Activated CD4-positive, alpha-beta T cell treated with anti-CD3 and anti-CD28 coated beads for 1 hour (primary cell): ENCODE measurements at places on chromosomes 11 and 22.

- no peak for DNase-seq
Observed at GRCh38 chr22:44192098-44192815, 11.5 kb downstream of the PARVG start.

GRCh38 chr11:954392-955153, 28.9 kb downstream of the AP2A2 start:
- no peak for DNase-seq

DNA sequence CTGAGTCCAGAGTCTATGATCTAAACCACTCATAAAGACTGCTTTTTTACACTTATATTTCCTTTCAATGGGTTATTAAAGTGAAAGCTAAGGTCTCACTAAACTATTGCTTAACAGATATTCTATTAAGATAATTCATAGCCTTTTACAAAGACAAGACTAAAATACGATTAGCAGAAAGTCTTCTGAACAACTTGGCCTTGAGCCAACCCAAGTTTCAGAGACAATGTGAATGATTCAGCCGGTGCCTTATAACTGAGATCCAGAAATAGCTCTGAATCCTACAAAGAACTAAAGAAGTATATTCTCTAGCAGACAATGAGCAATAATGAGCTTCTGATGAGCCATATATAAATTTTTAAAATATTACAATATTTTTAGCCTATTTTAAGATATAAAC, 41.5 kb upstream of the CARD18 start:
- DNase-seq = no peak

- DNase-seq = no peak
Observed at GRCh38 chr11:62689421-62690183, at the start of gene LRRN4CL. Gene LRRN4CL (minus strand): TSS chr11:62689530. CDS start chr11:62688508, 1,022 bp downstream.

GRCh38 chr22:40758390-40758789, 60.8 kb downstream of the SLC25A17 start:
- no peak for DNase-seq

DNA sequence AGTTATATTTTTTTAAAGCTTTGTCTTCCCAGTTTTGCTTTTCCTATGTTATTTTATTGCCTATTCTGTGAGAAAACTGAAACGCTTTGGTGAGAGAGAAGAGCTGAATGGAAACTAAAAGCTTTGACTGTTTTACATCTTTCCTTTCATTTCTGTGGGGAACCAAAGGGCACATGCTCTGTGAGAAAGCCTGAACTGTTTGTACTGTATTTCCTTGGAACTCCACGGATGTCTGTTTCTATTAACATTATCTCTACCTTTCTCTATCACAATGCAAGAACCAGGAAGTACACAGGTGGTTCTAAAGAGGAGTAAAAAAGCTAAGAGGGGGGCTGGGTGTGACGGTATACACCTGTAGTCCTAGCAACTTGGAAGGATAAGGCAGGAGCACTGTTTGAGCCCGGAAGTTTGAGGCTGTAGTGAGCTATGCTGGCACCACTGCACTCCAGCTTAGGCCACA, 43.8 kb downstream of the CELF1 start:
- no peak for DNase-seq

DNA sequence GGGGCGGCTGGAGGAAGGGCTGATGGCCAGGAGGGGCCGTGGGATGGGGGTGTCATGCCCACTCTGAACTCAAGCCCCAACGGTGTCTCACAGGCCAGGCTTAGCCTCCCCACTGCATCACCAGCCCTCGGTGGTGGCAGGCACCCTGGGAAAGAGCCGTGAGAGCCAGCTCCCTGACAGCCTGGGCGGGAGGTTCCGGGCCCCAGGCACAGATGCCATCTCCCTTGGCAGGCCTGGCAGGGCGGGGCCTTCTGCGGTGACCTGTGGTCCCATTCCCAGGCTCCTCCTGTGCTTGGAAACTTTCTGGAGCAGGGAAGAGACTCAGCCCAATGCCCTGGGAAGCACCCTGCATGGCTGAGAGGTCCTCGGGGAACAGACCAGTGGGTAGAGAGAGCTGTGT, 4.8 kb downstream of the PHLDA2 start:
- DNase-seq = no peak

DNA sequence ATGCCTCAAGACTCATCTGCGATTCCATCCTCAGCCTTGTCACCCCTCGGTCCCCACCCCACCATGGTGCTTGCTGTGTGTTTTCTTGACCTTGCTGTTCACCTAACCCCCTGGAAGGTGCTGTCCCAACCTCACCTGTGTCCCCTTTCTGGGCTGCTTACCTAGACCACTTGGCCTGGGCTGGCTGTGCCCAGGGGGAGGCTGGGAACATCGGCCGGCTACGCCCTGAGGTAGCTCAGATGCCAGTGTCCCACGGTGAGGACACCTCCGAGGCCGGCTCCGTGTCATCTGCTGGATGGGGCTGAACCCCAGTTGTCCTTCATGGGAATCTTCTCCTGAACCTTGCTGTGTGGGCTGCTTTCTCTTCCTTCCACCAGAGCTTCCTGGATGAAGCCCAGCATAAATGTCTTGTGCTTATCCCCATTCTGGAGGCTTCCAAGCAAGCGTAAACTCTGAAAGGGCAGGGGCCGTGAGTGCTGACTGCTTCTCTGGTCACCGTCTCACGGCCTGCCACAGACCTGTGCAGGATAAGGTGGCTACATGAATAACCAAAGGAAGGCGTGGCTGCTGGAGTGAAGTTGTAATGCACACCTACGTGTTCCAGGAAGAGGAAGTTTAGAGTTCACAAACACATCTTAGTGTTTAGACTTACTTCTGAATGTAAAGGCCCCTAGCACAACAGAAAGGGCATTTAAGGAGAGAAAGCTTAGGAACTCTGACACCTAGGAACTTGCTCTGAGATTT, 724.3 kb downstream of the TBC1D22A start:
- DNase-seq = no peak

GRCh38 chr11:72972496-72973128, 158.4 kb downstream of the ATG16L2 start:
- DNase-seq = no peak

- DNase-seq = no peak
Observed at GRCh38 chr11:112966561-112966960, 5.3 kb downstream of the NCAM1 start.

DNA sequence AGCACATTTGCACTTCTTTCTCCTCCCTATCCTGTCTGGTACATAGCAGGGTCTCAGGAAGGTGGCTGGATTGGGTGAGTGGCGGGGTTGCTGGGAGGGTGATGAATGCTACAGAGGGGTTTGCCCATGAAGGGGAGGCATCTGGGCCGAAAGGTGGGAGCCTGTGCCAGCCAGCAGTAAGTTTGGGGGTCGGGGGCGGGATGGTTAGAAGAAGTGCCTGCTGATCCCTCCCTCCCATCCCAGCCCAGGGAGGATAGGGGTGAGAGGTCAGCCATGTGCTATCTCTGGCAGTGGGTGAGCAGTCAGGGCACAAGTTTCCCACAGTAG, 2.8 kb downstream of the CD82 start:
- DNase-seq = no peak

- no peak for DNase-seq
Observed at GRCh38 chr11:115964091-115964490, 459.9 kb upstream of the CADM1 start.

DNA sequence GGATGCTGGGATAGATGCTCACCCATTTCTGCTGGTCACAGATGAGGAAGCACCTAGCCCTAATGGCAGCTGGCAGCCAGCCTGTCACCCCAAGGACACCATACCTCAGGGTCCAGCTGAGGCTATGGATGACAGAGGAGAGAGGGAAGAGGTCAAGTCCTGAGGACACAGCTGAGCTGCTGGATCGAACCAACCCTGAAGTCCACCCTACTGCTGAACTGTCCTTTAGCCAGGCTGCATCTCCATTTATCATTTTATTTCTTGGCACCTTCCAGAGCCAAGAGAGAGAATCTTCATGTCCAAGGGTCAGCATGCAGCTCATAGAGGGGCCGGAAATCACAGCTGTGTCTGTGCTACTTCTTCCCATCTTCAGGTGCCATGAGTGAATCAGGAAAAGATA, 30.9 kb downstream of the RPS6KA4 start:
- no peak for DNase-seq

DNA sequence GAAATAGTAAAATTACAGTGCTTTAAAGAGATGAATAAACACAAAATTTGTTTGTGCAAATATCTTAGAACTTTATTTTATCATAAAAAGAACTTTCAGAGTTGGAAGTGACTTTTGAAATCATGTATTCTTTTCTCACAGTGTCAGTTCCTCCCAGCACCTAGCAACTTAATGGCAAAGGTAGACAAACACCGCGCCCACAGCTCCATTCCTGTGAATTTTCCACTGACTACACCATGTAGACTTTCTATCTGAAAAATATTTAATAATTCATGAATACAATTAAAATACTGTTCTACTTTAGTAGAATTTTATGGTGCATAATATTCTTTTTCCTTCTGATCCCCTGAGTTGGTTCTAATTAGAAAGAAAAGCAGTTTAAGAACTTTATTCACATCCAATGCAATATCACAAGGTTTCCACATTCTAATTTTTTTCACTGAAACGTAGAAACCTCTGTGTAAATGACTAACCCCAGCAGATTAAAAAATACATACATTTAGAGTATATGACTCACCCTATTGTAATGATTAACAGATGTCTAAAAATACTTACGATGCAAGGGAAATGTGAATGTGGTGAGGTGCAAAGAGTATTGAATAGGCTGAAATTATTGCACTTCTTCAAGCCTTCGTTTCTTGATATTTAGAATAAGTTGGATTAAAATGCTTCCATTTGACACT, 218.2 kb upstream of the CCDC179 start:
- no peak for DNase-seq

DNA sequence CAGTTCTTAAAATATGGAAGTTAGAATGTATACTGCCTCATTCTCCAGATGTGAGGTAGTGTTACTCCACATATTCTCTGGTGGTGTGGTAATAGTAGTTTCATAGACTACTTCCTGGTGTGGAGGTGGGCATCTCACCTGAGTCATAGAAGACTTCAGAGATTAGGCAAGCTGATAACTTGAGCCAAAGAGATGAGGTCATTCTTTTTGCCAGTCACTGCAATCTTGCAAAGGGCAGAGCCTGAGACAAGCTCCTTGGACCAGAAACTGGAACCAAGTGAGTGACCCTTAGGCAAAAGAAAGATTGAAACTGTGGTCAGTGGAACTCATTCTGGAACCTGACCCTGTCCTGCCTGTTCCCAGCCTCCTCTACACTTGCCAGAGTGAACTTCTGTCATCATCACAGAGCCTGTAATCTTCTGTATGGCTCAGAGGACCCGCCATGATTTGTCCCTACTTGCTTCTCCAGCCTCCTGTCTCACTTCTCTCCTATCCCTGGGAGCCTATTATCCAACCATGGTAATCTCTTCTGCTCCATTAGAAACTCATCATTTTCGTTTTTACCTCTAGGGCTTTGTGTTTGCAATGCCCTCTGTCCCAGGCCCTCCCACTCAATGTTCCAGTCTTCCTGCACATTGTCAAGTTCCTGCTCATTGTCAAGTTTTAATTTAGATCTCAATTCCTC, 10.6 kb upstream of the CCDC83 start:
- DNase-seq = no peak
